ENCODE measurements at places on chromosomes 5 and 9.

DNA sequence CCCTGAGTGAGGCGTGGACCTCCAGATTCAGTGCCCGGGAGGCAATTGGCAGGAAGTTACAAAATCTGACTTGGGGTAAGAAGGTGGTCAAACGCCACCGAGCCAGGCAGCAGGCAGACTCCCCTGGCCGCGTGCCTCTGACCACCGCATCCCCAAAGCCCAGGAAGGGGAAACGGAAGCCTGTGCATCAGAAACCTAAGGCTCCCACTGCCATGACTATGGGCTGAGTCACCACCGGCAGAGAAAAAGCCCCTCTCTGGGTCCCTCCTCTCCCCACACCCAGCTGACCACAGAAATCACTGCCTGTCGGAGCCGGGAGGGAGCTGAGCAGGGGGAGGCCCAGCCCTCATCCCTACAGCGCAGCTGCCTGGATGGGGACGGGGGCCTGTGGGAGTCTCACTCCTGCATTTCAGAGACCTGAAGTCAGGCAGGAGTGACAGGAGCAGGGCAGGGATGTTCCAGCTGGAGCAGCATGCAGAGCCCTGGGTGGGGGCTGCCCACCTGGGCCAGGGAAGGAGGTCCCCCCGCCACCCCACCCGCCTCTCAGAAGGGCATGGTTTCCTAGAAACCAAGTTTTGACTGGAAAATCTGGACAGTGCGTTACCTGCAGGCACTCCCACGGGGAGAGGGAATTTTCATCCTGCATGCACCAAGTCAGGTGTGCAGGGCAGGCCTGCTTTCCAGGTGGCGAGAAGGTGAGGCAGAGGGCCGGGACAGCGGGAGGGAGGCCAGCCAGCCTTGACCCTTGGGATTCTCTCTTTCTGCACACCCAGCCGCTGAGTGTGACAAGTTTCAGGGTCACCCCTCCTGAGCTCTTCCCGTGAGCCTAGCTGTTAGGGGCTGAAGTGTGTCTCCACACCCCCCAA is 68.2 kb downstream of the LRSAM1 start:
- DNase-seq: peak; percentile 40

DNA sequence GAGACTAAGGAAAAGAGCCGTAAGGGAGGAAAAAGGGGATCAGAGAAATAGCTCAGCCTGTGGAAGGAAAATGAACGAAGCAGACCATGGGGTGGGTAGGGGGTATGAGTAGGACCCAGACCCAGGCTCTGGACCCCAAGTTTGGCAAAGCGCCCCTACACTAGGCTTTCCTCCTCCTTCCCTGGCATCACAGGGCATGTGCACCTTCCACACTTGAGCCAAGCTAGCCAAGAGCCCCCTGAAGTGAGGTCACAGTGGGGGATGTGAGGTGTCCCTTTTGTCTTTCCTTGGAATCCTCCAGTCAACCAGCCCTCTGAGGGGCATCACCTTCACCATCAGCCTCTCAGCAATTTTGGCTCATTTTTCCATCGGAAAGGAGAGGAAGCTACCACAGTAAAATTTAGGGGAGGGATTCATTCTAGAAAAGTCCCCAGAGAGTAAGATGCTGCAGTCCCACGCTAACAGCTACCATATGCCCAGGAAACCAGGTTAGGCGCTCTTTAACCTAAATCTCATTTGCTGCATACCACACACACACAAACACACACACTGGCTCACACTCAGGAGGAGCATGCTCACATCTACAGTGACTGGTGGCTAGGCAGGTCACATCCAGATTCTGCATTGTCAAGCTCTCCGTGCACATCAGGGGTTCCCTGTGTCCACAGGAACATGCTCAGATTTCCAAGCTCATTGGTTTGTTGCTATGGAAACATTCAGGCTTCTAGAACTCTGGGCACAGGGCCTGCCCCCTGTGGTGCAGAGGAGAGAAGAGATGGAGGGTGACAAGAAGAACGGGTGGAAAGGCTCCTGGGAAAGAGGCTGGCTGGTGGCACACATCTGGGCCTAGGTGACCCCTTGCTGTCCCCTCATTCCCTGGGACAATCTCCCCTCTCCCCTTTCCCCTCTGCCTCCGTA is 9.9 kb downstream of the REEP2 start:
- no peak for DNase-seq

DNA sequence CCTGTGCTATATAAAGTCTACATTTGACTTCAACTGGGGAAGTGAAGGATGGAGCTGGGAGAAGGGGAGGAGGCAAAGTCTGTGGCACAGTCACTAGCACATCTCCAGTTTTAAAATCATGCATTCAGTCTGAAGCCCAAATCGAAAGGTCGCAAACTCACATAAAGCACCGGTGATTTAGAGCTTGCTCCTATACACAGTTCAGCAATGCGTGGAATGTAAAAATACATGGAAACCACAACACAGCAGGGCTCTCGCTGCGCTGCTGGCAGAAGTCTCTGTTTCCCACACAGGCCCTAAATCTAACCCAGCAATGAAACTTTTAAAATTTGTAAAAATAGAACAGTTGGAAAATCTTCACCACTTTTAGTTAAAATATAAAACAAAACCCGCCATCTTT is 68.2 kb downstream of the EBF1 start:
- DNase-seq: no peak

DNA sequence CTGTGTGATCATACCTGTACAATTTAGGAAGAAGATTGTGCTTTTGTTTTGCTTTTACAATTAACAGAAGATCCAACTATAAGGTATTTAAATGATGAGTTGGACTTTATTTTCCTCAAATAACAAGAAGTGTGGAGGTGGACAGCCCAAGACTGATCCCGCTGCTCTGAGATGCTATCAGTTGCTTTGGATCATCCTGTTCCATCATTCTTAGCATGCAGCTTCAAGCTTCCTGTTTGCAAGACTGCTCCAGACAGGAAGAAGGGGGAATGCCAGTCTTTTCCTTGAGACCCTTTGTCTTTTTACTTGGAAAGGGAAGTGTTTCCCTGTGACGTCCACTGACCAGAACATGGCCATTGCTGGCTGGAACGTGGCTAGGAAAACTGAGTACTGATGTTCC is 250.8 kb downstream of the ZSWIM6 start:
- no peak for DNase-seq

- no peak for DNase-seq
Observed at GRCh38 chr9:631596-631995, 209.9 kb upstream of the DMRT1 start.

DNA sequence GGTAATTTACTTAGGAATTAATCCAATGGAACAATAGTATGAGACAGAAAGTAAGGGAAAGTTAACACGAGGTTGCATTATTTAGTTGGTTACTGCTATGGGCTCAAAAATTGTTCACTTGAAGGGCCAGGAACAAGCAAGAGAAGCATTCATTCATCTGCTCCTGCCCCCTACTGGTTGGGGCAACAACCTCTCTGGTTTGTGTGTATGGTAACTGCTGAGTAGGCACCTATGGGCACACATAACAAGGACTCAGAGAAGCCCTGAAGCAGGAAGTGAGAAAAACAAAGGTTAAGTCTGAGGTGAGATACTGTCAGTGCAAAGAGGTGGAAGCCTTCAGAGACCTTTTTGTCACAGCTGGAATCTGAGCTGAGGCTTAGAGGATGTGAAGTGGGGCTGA is 34.4 kb upstream of the RANBP6 start:
- peak; percentile 68 for DNase-seq

DNA sequence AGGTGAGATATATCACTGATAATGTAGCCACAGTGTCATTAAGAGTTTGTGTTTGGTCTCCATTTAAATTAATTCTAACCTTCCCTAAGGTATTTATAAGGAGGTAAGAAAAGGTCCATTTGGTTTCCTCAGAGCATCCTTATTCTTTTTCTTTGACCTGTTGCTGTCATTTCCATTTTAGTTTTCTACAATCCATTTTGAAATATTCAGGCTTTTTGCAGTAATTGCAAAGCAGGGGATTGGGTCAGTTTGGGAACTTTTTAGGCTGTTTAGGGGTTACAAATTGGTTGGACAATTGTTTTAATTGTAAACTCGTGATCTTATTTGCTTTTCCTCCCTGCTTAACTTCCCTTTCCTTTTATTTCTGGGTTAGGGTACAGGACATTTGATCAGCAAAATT is 42.6 kb upstream of the PDZD2 start:
- no peak for DNase-seq

Measured in GDM1 (cell line).